ENCODE measurements at places on chromosomes 6 and 20.

GRCh38 chr20:48471759-48472408, 355.9 kb downstream of the PREX1 start:
- DNase-seq, result no peak

GRCh38 chr6:53035549-53036213, 29.5 kb upstream of the FBXO9 start:
- peak; percentile 40 for DNase-seq

DNA sequence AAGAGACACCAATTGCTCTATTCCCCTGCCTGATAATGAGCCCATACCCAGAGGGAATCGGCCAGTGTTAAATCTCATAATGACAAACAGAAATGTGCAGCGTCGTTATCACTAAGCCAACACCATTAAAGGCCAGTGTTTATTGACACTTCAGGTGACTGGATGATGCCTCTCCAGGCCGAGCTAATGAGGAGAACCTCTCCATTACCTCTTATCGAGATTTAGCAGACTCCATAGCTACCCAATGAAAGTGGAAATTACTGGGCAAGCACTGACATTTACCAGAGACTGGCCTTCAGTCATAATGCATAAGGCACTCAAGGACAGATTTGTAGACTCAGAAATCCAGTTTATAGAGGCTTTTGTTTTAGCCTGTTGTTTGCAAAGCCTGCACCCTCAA, 669.5 kb downstream of the MAFB start:
- no peak for DNase-seq

DNA sequence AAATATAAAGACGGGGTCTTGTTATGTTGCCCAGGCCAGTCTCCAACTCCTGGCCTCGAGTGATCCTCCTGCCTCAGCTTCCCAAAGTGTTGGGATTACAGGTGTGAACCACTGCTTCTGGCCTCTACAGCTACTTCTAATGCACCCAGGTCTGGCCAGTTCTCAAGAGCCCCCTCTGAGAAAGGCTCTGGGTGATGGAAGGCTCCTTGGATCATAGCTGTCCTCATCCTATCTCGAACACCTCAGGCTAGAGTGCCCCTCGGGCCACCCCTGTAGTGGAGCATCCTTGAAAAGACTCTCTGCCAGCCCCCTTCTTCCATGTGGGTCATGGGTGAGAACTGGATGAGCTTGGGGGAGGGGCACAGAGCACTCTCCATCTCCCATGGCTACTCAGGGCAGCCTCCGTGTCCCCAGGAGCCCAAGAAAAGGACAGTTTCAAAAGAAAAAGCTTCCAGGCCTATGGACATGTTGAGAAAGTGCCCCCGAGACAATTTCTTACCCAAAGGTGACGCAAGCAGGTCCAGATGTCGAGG, 714 bp upstream of the MYLK2 start:
- DNase-seq, result no peak

- no peak for DNase-seq
Observed at GRCh38 chr6:95279616-95280015, 297.7 kb upstream of the MANEA start.

DNA sequence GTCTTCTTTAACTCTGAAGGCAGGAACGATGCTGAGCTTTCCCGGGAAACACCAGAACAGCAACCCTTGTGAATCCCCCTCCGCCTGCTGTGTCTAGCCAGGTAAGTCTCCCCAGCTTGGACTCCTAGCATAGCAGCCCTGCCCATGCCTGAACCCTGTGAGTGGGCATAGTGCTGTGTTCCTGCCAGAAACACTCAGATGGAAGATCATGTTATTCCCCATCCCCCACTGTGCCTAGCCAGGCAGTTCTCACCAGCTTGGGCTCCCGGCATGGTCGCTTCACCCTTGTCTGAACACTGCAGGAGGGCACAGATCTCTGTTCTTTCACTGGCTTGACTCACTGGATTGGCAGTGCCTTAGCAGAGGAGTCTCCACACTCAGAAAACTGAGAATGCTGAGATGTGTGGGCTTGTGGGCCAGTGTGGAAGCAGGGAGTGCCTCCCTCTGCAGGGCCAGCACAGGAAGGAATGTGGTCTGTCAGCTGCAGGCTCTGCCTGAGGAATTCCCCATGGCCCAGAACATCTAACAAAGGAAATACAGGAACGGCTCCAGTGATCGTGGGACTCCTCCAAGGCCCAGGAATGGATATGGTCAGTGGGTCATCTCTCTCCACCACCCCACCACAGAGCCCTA, 440.1 kb upstream of the ADGRB3 start:
- no peak for DNase-seq

- peak; percentile 26 for DNase-seq
Observed at GRCh38 chr6:22647719-22648118, 78.4 kb downstream of the HDGFL1 start.

- no peak for DNase-seq
Observed at GRCh38 chr20:58970146-58970545, 10.9 kb upstream of the NELFCD start.

DNA sequence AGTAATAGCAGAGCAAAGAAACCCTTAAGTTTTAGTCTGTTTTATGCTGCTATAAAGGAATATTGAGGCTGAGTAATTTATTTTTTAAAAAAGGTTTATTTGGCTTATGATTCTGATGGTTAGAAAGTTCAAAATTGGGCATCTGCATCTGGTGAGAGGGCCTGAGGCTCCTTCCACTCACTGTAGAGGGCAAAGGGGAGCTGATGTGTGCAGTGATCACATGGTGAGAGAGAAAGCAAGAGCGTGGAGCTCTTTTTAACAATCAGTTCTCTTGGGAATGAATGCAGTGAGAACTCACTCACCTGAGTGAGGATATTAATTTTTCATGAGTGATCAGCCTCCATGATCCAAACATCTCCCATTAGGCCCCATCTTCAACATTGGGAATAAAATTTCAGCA, 36.4 kb upstream of the SAMD3 start:
- DNase-seq, result no peak

DNA sequence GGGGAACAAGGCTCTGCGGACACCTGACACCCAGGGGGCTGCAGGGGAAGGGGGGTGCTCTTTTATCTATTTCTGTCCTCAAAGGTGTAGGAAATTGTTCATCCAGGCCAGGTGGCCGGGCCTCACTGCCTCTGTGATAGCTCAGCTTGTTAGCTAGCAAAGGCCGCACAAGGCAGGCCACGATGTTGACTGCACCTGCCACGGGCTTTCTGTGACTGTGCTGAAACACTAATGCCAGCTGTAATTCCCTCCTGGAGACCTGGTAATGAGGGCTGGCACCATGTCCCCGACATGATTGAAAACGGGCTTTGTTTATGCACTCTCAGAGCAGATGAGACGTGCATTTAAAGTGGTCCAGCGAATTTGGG, 61.4 kb upstream of the APCDD1L start:
- no peak for DNase-seq

DNA sequence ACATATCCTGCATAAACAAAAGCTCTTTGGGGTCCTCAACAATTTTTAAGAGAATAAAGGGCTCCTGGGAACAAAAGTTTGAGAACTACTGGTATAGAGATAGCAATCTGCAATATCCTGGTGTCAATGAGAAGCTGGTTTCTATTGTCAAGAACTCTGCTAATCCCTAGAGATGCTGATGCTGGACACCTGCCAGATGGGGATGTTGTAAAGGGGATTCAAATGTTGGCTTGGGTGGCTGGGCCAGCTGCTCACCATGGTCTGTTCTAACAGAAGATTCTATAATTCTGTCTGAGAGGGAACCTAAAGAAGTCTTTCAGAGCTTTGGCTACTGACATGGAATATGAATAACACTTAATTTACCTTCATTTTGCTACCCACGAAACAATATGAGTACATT, 137.8 kb downstream of the BTBD9 start:
- DNase-seq, result no peak

- no peak for DNase-seq
Observed at GRCh38 chr6:2977799-2978590, 6.6 kb upstream of the SERPINB6 start.

- no peak for DNase-seq
Observed at GRCh38 chr6:15653581-15653980, 9.2 kb downstream of the DTNBP1 start.

DNA sequence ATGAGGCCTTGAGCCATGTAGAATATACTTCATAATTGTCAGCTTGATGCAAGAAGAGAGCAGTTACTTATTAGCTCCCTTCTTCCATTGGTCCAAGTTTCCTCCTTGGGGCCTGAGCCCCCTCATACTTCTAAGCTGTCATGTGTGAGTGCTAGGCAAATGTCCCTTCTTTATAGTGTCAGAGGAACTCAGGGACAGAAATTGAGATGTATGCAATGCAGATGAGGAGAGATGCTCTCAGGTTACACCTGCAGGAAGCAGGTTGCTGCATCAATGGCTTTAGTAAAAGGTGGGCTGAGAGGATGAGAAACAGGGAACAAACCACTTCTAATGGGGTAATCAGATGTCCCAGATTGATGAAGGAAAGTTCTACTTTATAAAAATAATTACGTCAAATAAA, 6.7 kb upstream of the PDSS2 start:
- DNase-seq, result no peak

DNA sequence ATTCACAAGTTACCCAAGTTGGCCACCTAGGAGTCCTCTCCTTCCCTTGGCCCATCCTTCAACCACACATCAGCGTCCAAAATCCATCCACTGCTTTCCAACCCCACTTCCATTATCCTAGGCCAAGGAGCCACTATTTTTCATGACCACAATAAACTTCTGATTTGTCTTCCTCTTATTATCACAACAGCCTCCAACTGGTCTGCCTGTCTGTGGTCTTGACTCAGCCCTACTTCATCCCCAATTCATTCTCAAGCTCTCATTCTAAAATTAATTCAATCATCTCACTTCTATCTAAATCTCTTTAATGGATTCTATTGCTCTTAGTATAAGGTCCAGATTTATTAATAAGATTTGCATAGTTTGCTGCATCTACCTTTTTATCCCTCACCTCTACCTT, 189.0 kb upstream of the PRDM1 start:
- no peak for DNase-seq

DNA sequence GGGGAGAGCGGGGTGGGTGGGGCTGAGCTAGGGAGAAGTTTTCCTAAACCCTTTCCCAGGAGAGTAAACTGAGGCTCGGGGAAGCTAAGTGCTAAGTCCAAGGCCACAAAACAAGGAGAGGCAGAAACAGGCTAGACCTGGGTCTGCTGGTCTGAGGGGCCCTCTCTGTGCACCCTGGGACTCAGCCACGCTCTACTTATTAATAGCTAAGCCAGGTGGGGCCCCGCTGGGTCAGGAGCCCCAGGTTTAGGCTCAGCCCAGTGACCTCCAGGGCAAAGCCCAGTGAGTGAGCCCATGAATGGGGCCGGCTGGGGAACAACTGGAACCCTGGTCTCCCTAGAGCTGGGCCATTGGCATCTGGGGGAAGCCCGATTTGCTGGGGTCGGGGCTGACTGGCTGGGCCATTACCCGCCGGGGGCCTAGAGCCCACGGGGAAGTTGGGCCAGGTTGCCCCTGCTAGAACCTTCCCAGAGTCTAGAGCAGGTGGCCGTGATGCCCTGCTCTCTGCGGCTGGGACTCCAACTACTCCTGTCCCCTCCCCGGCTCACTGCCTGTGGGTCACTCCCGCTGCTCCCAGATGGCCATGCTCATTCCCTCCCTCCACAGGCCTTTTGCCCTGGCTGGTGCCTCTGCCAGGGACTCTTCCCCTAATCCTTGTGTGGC, 24.1 kb upstream of the NOL4L start:
- no peak for DNase-seq

DNA sequence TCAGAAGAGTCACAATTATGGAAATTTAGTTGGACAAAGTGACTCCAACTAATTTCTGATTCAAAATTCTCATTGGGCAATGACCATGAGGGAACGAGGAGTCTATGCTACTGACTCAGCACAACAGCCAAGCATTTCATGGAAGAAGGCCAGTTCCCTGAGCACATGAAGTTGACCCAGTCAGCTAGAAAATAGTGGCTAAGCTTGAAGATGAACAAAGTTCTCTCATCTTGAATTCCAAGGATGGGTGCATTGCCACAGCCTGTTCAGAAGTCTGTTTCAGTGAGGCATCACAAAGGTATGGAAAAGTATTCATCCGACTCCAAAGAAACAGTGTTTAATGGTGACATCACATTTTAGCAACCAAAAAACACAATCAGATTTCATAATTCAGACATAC, 676.9 kb downstream of the HACE1 start:
- DNase-seq, result peak; percentile 40

GRCh38 chr6:10890151-10890550, 3.3 kb downstream of the SYCP2L start:
- DNase-seq, result no peak
